ENCODE measurements at places on chromosomes 7 and 10.
A peak's percentile ranks its signal among the peaks of the same experiment; 100 is the strongest.

- DNase-seq, result no peak
Measured at GRCh38 chr10:26765549-26765948, 68.0 kb downstream of the PDSS1 start.

DNA sequence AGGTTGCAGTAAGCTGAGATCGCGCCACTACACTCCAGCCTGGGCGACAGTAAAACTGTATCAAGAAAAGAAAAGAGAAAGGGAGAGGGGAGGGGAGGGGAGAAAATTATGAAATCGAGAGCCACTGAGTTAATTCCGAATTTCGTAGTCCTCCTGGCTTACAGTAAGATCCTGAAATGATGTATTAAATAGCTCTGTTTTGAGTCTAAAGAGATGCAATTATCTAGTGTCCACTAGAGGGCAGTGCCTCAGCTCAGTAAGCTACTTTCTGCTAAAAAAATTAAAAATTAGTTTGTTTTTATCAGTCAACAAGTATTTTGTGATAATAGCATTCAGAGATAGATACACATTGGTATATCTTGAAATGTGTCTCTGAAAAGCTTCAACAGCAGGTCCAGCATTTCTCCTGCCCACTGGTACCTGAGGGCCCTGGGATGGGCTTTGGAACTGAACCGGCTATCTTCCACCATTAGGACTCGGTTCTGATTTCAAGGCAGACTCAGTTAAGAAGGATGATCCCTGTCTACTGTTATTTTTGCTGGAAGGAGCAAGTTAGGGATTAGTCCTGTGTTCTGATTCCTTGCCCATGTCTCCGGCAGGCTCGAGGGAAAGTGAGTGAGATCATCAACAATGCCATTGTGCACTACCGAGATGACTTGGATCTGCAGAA lies 19.5 kb downstream of the TSPAN33 start:
- DNase-seq, result no peak

DNA sequence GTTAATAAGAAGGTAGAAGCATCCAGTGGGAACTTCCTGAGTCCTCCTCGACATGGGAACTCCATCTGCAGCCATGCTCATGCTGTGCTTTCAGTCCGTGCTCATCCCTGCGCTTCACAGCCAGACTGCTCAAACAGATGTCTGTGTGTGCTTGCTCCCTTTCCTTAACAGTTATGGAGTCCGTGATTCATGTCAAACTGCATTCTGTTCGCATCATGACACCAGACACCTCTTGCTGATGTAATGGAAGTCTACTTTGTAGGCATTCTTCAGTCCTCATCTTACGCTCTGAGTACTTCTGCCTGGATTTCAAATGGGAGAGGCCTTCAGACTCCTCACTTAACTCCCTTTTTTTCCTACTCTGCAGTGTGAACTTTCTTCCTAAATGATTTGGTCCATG lies 304.9 kb downstream of the SUGCT start:
- no peak for DNase-seq

DNA sequence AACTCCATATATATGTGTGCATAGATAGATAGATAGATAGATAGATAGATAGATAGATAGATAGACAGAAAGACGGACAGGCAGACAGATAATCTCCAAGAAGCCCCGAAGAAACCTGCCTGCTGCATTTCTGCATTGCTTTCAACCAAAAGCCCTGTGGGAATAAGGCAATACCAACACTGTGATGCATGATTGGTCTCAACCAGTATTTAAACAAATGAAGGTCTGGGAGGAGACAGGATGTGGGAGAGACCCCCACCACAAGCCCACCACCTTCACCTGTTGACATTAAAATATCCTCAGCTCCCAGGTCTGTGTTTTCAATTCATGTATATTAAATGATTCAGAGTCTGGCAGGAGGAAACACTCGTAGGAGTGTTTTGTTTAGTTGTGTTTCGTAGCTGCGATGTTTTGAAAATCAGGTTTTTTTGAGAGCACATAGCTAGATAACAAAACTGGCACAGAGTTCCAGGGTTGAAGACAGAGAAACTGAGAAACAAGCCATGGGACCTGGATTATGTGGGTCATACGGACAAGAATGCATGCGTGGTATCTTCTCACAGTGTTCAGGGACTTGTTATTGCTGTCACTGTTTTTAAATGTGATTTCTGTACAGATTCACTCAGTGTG lies 200.7 kb upstream of the AHR start:
- no peak for DNase-seq

GRCh38 chr7:117138981-117139380 lies 183.9 kb downstream of the WNT2 start:
- no peak for DNase-seq

DNA sequence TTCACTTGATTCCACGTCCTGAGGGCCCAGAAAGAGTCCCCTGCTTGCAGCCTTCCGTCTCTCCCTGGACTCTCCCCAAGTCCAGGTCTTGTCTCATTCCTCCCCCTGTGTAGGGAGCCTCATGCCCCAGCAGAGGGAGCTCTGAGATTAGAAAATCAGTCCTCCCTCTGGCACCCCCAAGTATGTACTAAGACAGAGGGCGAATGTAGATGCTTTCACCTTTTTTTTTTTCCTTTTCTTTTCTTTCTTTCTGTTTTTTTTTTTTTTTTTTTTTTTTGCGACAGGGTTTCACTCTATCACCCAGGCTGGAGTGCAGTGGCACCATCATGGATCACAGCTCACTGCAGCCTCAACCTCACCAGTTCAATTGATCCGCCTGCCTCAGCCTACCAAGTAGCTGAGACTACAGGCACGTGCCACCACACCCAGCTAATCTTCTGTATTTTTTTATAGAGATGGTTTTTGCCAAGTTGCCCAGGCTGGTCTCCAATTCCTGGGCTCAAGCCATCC lies 10.3 kb downstream of the SFXN3 start:
- peak; percentile 60 for DNase-seq

DNA sequence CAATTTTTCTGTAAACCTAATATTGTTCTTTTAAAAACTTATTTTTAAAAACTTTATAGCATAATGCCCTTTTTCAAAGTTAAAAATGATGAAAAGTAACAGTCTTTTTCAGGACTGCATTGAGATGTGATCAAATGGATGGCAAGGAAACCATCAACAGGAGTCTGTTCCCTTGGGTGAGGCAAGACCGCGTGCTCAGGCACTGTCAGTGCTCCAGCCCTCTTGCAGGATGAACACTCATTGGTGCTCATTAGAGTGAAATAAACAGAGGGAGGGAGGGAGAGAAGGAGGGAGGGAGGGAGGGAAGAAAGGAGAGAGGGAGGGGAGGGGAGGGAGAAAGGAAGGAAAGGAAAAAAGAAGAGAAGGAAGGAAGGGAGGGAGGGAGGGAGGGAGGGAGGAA lies 145.7 kb upstream of the CHST15 start:
- DNase-seq, result no peak

- no peak for DNase-seq
Measured at GRCh38 chr10:127804696-127805095, 67.7 kb downstream of the FOXI2 start.
